NCI-H1105 (cell line): ENCODE measurements at places on chromosomes 6 and 20.

GRCh38 chr6:3873051-3873450 lies 23.9 kb downstream of the FAM50B start:
- DNase-seq: no peak

- no peak for DNase-seq
Measured at GRCh38 chr20:11651138-11651537, 266.6 kb upstream of the BTBD3 start.

DNA sequence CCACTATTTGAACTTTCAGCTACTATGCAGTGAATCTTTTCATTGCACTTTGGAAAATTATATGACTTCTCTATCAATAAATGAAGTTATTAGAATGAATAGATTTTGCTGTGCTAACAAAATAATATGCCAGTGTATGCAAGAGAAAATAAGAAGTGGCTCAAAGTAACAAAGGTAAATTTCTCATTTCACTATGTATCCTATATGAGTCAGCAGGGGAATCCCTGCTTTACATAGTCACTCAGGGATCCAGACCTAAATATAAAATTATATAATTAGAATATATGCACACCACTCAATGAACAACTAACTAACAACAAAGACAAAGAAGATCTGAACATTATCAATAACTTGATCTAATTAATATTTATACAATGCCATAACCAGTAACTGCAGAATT lies 390.8 kb upstream of the IRAK1BP1 start:
- DNase-seq: no peak

GRCh38 chr20:22574545-22575086 lies 9.8 kb downstream of the FOXA2 start:
- no peak for DNase-seq
